ENCODE measurements at places on chromosomes 2 and 18. TPM values are rescaled to one million over a fixed set of nuclear protein-coding genes. Genes with fewer than 3 reads are reported as not detected.

Gene MC5R
- not detected for total RNA-seq

Gene GAL3ST2
- not detected for total RNA-seq

Gene ACKR3
- 24.6 TPM for total RNA-seq

Gene SCTR
- total RNA-seq, result not detected

Gene FBXO48
- 0.43 TPM for total RNA-seq

Gene SLC4A3
- 22.8 TPM for total RNA-seq

Gene FKBP1B
- total RNA-seq, result 9.7 TPM

GRCh38 chr2:240210198-240210965, 69.9 kb upstream of the OTOS start:
- no peak overlapping the region for H3K4me3 ChIP-seq
- no peaks in the 10 kb centered on the region for H3K36me3 ChIP-seq
- no peaks in the 10 kb centered on the region for H3K27me3 ChIP-seq
- no peak for DNase-seq

GRCh38 chr2:29322011-29322410, 206.8 kb downstream of the CLIP4 start:
- H3K4me3 ChIP-seq, result no peak overlapping the region
- no peaks in the 10 kb centered on the region for H3K36me3 ChIP-seq
- H3K27me3 ChIP-seq, result no peaks in the 10 kb centered on the region
- H3K4me1 ChIP-seq, result no peaks in the 10 kb centered on the region
- DNase-seq, result no peak
- H3K27ac ChIP-seq, result no peak overlapping the region

GRCh38 chr2:121360566-121361300, 75.7 kb upstream of the TFCP2L1 start:
- peaks cover 60% of the 10 kb centered on the region for H3K4me1 ChIP-seq
- no peak overlapping the region for H3K4me3 ChIP-seq
- DNase-seq, result peak; percentile 88
- peaks cover 86% of the 10 kb centered on the region for H3K36me3 ChIP-seq

DNA sequence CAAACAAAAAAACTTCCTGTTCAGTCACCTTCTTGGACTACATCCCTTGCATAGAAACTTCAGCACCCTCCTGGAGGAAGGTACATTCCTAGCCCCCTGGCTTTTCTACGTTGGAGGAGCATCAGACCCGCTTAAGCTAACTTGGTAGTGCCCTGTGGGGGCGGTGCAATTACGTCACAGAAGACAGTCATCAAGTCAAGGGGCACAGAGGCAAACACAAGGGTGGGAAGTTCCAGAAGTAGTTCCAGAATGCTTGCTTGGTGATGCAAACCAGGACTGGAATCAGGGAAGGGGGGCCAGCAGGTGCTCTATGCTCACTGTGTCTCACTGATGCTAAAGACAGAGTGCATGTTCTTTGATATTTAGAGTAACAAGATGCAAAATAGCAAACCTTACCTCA, 15.2 kb upstream of the AGFG1 start:
- no peak overlapping the region for H3K27ac ChIP-seq
- H3K4me1 ChIP-seq, result no peaks in the 10 kb centered on the region
- DNase-seq, result no peak
- no peaks in the 10 kb centered on the region for H3K27me3 ChIP-seq
- H3K4me3 ChIP-seq, result no peak overlapping the region
- H3K36me3 ChIP-seq, result no peaks in the 10 kb centered on the region

DNA sequence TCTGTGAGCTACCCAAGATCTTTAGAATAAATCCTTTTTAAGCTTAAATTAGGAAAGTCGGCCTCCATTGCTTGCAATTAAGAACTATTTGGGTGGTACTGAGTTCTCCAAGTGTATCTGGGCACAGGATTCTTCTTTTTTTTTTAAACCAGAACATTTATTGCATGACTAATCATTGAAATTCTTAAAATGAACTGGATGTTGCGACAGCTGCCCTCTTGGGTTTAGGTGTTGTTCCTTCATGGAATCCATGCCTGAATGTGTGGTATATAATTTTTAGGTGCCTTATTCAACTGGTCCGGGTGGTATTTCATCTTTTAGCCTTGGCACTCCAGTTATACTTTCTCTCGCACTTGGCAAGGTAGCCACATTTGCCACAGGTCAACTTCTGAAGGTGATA, 14.5 kb upstream of the KCNK3 start:
- H3K4me3 ChIP-seq, result no peak overlapping the region
- no peak overlapping the region for H3K27ac ChIP-seq
- no peaks in the 10 kb centered on the region for H3K36me3 ChIP-seq
- no peaks in the 10 kb centered on the region for H3K4me1 ChIP-seq

GRCh38 chr2:71905205-71905604, 242.5 kb downstream of the CYP26B1 start:
- H3K27me3 ChIP-seq, result peaks cover 14% of the 10 kb centered on the region
- H3K4me3 ChIP-seq, result no peak overlapping the region
- H3K27ac ChIP-seq, result no peak overlapping the region

DNA sequence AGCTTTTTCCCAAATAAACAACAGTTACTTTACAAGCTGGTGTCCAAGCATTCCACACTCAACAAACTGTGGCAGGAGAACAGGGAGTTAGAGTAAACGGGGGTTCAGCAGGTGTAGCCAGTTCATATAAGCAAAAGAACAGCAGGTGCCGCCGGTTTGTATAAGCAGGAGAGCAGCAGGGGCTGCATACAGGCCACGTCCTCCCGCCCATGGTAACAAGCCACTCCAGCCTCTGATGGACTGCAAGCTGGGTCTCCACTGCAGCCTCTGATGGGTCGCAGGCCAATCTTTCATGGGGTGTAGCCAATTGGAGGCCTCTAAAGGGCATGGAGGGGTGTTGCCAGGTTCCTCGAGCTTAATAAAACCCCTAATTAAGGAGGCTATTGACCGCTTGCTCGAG, 189.3 kb downstream of the ANKRD30B start:
- no peaks in the 10 kb centered on the region for H3K4me1 ChIP-seq
- no peaks in the 10 kb centered on the region for H3K36me3 ChIP-seq
- no peak overlapping the region for H3K4me3 ChIP-seq
- no peak for DNase-seq
- no peak overlapping the region for H3K27ac ChIP-seq
- no peaks in the 10 kb centered on the region for H3K27me3 ChIP-seq

DNA sequence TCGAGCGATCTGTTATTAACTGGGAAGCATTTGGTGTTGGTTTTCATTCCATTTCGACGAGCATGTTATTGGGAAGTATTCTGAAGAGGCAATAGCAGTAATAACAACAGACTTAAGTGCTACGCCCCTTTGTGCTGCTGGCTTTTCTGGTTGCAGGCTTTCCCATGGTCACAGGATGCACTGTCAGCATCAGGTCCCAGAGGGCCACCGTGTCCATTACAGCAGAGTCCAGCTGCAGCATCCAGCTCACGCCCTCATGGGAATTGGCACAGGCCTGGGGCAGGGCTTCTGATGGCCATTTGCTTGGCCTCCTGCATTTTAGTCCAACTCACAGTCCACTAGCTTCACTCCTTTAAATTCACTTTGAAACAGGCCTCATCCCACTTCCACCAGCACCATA, 44.4 kb downstream of the BCL2L11 start:
- peaks cover 22% of the 10 kb centered on the region for H3K4me1 ChIP-seq
- H3K4me3 ChIP-seq, result no peak overlapping the region
- no peak overlapping the region for H3K27ac ChIP-seq
- DNase-seq, result no peak
- H3K27me3 ChIP-seq, result no peaks in the 10 kb centered on the region

DNA sequence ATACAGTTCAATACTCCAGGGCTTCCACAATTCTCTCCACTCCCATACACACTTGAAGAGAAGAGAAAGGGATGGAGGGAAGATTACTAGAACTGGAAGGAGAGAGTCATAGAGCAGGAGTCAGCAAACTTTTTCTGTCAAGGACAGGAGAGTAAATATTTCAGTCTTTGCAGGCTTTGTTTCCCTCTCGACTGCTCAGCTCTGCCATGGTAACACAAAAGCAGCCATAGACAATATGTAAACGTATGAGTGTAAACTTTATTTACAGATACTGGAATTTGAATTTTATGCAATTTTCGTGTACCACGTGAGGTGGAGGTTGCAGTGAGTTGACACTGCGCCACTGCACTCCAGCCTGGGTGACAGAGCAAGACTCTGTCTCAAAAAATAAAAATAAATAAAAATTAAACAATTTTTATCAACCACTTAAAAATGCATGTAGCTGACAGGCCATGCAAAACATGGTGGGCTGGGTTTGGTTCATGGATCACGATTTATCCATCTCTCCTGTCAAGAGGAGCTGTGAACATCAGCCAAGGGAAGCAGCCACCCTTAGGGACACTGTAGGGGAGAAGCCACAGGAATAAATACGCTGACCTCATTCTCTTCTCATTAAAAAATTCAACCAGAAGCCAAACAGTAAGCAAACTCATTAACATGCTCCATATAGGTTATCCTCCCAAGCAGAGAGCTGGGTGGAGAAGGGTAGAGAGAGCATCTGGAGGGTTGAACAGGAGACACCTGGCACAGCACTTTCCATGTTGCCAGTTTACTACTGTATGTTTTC, 266.4 kb upstream of the FN1 start:
- H3K36me3 ChIP-seq, result no peaks in the 10 kb centered on the region
- H3K4me3 ChIP-seq, result no peak overlapping the region
- no peaks in the 10 kb centered on the region for H3K27me3 ChIP-seq
- peak; percentile 31 for DNase-seq

DNA sequence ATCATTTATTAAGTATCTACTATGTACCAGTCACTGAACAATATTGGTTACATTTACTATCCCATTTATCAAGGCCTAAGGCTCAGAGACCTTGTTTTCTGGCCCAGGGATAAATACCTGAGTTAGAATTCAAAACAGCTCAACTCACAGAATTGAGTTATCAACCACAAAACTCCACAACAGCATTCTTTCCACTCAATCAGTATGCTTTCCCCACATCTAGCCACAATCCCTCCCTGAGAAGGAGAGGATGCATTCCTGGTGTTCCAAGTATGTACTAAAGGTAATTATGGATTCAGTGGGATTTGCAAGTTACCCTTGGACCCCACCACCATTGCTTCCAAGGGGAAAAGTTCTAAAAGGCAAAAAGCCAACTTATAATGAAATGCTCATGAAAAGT, 104.2 kb upstream of the PID1 start:
- no peak overlapping the region for H3K27ac ChIP-seq
- H3K27me3 ChIP-seq, result no peaks in the 10 kb centered on the region
- no peaks in the 10 kb centered on the region for H3K36me3 ChIP-seq
- no peak overlapping the region for H3K4me3 ChIP-seq
- no peak for DNase-seq

DNA sequence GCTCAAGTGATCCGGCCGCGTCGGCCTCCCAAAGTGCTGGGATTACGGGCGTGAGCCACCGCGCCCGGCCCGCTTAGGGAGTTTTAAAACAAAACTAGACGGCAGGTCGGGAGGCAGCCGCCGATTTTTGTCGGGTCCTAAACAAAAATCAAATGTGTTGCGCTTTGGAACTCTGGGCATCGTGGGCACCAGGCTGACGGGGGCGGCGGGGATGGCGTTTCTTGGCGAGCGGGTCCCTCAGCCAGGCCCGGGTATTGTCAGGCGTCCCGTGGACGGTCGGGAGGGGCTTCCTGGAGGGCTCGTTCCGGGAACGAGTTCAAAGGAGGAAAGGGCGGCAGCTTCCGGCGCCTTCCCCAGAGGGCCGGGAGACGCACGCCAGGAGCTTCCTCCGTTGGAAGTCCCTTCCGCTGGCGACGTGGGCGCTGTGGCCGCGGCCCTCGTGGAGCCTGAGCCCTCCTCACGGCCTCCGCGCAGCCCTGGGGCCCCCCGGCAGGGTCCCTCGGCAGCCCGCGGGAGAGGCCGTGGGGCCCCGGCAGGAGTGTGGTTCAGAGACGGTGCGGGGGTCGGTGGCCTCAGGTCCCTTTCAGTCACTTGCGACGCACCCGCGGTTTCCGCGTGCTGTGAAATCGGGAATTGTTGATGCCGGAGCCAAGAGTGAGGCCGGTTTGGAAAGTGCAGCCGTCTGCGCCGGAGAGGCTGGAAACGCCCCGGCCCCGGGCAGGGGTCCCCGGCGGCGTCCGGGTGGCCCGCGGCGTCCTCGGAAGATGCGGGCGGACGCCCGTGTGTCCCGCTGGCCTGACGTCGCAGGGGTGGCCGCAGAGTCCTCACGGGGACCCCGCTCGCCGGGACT, 59.3 kb downstream of the EMILIN2 start:
- peak overlapping the region; percentile 33 for H3K27ac ChIP-seq
- H3K36me3 ChIP-seq, result peaks cover 22% of the 10 kb centered on the region
- H3K4me3 ChIP-seq, result peak overlapping the region; percentile 64
- peak; percentile 86 for DNase-seq
- H3K27me3 ChIP-seq, result peaks cover 21% of the 10 kb centered on the region
- H3K4me1 ChIP-seq, result peaks cover 42% of the 10 kb centered on the region

DNA sequence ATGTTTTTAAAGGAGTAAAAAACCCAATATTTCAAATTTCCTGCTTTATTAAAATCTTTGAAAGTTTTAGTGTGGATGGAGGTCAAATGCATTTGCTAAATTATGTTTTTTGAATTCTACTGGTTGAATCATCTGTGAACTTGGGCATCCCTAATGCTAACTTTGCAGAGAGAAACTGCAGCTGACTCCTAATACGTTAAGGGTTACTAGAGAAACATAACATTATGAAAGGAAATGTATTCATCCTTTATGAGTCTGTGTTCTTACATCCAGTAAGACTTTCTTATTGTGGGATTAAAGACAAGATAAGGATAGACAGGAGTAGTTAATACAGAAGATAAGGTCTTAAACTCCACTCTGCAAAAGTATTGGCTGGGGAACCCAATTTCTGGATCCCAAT, 140.6 kb downstream of the FAM124B start:
- H3K36me3 ChIP-seq, result no peaks in the 10 kb centered on the region
- no peak for DNase-seq
- no peak overlapping the region for H3K4me3 ChIP-seq
- H3K27ac ChIP-seq, result no peak overlapping the region
- H3K4me1 ChIP-seq, result peaks cover 6% of the 10 kb centered on the region

GRCh38 chr2:24272161-24272802, 88.1 kb downstream of the ITSN2 start:
- no peak overlapping the region for H3K27ac ChIP-seq
- H3K4me3 ChIP-seq, result no peak overlapping the region
- H3K4me1 ChIP-seq, result peaks cover 11% of the 10 kb centered on the region
- H3K27me3 ChIP-seq, result no peaks in the 10 kb centered on the region

DNA sequence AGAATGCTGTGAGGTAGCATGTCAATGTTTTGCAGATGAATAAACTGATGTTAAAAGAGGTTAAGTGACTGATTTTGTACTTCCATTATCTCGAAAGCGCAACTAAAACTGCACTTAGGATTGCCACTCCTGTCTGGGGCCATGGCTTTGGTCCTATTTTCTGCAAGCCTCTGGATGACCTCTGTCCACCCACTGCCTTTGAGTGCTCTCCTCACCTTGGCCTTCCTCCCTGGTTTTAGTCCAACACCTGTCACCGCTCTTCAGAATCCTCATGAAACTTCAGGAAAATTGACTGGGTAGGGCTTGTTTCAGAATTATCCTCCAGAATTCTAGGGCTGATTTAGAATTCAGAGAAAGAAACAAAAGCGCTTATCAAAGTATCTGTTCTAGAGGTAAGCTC, 51.1 kb upstream of the HNMT start:
- no peak overlapping the region for H3K27ac ChIP-seq
- H3K4me1 ChIP-seq, result no peaks in the 10 kb centered on the region
- H3K36me3 ChIP-seq, result no peaks in the 10 kb centered on the region
- H3K4me3 ChIP-seq, result no peak overlapping the region
- no peak for DNase-seq

GRCh38 chr18:23902396-23902795, 112.2 kb upstream of the TTC39C start:
- H3K36me3 ChIP-seq, result peaks cover 69% of the 10 kb centered on the region
- H3K27ac ChIP-seq, result no peak overlapping the region
- no peaks in the 10 kb centered on the region for H3K27me3 ChIP-seq
- H3K4me1 ChIP-seq, result no peaks in the 10 kb centered on the region
- H3K4me3 ChIP-seq, result no peak overlapping the region

- no peak overlapping the region for H3K27ac ChIP-seq
- peaks cover 10% of the 10 kb centered on the region for H3K36me3 ChIP-seq
- peaks cover 25% of the 10 kb centered on the region for H3K4me1 ChIP-seq
- no peaks in the 10 kb centered on the region for H3K27me3 ChIP-seq
- H3K4me3 ChIP-seq, result no peak overlapping the region
- no peak for DNase-seq
These were observed 3.2 kb downstream of the SNED1 start for GRCh38 chr2:241001413-241002274.
